NCI-H2029 (cell line): ENCODE measurements at places on chromosomes 2 and 18.

GRCh38 chr2:113832795-113833290 lies 57.0 kb upstream of the ACTR3 start:
- DNase-seq: no peak

- DNase-seq: no peak
These were observed 72.1 kb upstream of the DSG1 start for GRCh38 chr18:31245820-31246219.

DNA sequence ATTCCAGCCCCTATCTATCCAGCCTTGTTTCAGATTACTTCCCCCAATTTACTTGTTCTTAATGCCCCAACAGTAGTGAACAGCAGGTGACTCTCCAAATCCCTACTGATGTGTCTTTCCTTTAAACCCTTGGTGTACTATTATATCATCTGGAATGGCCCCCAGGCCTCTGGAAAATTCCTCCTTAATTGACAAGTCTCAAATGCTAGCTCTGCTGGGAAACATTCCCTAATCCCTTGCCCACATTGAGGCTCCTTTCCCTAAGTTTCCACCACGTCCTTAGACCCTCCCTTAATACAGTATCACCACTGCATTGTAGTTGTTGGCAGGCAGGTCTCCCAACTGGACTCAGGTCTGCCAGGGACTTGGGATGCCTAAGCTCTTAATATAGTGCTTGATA lies 41.0 kb downstream of the MYO3B start:
- DNase-seq: no peak

- no peak for DNase-seq
These were observed 14.9 kb upstream of the ZNF385B start for GRCh38 chr2:179876266-179876665.

DNA sequence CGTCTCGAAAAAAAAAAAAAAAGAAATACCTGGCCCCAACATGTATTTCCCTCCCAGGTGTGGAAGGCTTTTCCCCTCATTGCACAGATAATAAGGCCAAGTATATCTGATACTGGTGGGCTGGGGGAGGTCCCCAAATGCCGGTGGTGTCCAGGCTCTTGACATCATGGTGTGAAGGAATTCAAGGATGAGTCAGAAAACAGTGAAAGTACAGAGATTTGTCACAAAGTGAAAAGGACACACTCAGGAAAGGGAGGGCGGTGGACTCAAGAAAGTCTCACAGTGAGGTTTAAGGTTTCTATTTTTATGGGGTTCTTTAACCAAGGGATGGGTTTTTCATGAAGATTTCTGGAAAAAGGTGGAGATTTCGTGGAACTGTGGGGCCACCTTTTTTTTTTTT lies 37.8 kb upstream of the FZD5 start:
- DNase-seq: no peak
